ENCODE measurements at places on chromosomes 2 and 18.

DNA sequence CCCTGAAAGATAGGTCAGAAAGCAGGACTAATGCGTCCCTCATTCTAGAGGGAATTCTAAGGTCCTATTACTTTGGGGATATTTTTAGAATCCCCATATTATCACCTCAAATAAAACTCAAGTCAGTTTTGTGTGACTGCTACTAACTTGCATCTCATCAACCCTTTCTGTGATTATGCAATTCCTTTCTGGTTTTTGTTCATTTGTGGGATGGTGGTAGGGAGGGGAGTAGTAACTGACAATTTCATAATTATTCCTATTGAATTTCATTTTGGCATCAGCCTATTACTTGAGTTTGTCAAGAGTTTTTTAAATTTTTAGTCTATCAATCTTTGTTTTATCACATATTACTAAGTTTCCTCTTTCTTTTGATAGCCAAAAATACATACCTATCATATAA, 28.4 kb upstream of the TANK start:
- DNase-seq: no peak

- DNase-seq: no peak
Measured at GRCh38 chr2:3293221-3293620, 84.4 kb downstream of the EIPR1 start.

GRCh38 chr2:41949091-41949882, 98.5 kb upstream of the PKDCC start:
- no peak for DNase-seq

GRCh38 chr2:222142027-222142426, 156.8 kb downstream of the PAX3 start:
- DNase-seq: no peak

GRCh38 chr2:138722316-138722715, 57.9 kb downstream of the NXPH2 start:
- no peak for DNase-seq

- no peak for DNase-seq
Measured at GRCh38 chr18:47413327-47413726, 161.9 kb upstream of the SKOR2 start.

DNA sequence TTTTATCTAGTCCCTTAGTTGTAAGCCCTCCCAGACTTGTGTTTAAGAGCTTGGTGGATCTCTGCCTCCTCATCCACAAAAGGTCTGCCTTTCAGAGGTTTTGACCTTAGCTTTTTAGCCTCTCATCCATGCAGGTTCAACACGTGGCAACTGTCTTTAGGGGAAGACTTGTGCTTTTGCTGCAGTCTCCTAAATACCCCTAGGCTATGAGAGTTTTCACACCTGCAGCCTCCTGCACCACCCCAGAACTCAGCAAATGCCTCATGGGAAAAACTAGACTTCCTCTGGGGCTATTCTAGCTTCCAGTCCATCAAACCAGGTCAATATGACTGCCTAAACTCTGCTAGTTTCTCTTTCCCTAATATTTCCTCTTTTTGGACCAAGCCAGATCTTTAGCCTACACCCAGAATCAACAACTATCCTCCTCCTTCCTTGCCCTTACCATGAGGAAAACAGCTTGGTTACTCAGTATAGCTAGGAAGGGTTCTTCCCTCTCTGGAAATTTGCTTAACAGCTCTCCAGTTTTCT, 132.3 kb upstream of the RIOK3 start:
- DNase-seq: no peak

- DNase-seq: no peak
Measured at GRCh38 chr18:79485788-79486355, 90.1 kb downstream of the NFATC1 start.

DNA sequence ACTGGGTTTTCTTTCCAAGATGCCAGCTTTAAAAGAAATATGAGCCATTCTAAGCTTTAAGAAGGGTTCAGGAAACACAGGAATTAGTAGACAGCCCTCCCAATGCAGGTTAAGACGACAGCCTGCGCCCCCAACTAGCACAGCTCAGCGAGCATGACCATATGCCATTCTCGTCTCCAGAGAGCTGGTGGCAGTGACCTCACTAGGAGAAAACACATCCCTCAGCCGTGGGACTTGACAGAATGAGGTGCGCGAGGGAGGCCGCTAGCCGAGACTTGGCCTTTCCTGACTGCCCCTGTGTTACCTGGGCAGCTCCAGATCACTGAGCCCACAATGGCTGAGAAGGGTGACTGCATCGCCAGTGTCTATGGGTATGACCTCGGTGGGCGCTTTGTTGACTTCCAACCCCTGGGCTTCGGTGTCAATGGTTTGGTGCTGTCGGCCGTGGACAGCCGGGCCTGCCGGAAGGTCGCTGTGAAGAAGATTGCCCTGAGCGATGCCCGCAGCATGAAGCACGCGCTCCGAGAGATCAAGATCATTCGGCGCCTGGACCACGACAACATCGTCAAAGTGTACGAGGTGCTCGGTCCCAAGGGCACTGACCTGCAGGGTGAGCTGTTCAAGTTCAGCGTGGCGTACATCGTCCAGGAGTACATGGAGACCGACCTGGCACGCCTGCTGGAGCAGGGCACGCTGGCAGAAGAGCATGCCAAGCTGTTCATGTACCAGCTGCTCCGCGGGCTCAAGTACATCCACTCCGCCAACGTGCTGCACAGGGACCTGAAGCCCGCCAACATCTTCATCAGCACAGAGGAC, 103.9 kb downstream of the MAPK4 start:
- DNase-seq: no peak

GRCh38 chr2:30862054-30862651, 54.9 kb upstream of the CAPN13 start:
- peak; percentile 46 for DNase-seq

DNA sequence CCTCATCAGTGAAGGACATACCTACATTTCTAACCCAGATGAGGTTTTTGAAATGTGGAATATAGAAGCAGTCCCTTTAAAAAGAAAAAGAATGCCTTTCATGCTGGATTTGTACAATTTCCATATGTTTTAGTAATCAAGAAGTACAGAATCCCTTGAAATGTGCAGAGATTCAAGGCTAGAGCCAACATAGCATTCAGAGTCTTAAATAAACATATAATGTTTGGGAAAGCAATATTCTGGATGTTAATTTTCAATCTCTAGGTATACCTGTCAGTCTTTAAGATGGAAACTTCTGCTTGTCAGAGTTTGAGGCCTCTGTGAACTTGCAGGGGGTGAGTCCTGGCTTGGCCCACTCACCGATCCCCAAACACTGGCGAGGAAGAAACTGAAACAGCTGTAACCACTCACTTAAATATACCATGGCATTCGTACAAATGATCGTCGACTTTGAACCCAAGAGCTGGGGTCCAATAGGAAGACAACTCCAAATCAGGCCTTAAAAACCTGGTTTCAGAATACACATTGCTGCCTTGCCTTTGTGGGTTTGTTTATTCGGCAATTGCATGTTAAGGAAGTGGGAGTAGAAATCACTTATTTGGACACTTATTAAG, 132.8 kb upstream of the NCK2 start:
- DNase-seq: no peak

- no peak for DNase-seq
Measured at GRCh38 chr18:1624612-1625011, 719.9 kb downstream of the ADCYAP1 start.

DNA sequence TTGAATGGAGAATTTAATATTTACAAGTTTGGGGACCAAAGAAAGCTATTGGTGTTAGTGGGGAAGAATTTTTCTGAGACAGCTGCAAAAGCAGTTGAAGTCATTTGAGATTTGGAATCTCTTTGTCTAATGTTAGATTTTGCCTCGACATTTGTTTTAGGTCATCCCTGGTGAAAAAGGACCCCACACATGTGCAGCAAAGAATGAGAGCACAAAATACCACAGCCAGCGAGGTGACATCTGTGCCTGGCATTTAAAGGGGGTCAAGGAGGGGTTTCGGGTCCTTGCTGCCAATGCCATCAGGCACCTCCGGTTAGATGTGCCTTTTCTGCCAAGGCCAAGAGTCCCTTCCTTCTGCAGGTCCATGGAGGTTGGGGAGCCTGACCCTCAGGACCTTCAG, 173.3 kb downstream of the TRIB2 start:
- no peak for DNase-seq

DNA sequence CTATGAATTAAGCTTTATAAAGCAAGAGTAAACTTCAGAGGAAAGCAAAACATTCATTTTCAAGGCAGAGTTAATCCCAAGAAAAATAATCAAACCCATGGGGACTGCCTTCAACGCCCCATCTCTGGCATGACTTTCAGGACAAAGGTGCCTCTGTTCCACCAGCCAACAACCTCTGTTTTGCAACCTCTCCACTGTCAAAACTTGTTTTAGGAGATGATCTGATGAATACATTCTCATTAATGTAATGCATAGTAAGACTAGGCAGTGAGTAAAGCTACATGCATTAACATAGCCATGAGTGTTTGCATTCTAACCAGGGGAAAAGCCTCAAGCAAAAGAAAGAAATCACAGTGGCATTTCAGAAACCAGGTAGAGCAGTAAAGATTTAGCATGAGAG, 357.0 kb downstream of the FBXO15 start:
- no peak for DNase-seq

GRCh38 chr18:3457261-3457724, 7.3 kb downstream of the TGIF1 start:
- no peak for DNase-seq

DNA sequence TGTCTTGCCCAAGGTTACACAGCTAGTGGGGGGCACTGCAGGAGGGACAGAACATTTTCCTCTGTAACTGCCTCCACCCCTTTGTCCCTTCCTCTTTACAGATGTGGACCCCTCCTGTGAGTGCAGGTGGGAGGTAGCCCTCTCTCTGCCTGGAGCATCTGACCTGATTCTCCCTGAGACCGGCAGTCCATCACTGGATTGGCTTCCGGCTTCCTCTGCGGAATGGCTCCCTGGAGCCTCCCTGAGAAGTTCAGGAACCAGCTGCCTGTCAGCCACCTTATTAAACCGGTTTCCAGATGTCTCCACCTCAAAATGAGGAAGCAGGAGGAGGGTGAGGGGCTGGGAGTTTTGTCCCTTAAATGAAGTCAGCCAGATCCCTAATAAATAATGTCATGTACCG, 67.3 kb upstream of the TNP1 start:
- DNase-seq: no peak

DNA sequence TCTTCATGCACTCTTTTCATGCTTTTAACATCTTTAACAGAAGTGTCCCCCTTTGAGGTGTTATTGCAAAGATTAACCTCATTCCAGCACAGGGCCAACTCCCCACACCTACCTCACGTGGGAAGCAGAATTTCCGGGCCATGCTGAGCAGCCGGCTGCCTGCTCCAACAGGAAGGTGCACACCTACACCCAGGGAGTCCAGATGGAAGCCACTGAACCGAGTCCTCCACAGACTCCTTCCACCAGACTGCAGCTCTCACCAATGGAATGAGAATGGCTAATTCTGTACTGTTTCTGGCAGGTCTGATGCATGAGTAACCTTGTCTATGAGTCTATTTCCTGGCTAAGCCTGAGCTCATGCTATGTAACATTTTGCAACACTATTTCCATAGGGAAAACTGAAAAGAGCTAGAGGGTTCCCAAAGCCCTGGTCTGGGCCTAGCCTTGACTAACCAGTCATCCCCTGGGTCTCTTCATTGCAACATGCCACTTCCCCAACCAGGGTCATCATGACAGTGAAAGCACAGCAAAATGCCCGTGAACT, 11.0 kb downstream of the ERFE start:
- no peak for DNase-seq

- DNase-seq: no peak
Measured at GRCh38 chr2:64635976-64636911, 17.5 kb downstream of the SERTAD2 start.

- peak; percentile 11 for DNase-seq
Measured at GRCh38 chr2:232438951-232439757, 16.8 kb upstream of the ALPI start.

DNA sequence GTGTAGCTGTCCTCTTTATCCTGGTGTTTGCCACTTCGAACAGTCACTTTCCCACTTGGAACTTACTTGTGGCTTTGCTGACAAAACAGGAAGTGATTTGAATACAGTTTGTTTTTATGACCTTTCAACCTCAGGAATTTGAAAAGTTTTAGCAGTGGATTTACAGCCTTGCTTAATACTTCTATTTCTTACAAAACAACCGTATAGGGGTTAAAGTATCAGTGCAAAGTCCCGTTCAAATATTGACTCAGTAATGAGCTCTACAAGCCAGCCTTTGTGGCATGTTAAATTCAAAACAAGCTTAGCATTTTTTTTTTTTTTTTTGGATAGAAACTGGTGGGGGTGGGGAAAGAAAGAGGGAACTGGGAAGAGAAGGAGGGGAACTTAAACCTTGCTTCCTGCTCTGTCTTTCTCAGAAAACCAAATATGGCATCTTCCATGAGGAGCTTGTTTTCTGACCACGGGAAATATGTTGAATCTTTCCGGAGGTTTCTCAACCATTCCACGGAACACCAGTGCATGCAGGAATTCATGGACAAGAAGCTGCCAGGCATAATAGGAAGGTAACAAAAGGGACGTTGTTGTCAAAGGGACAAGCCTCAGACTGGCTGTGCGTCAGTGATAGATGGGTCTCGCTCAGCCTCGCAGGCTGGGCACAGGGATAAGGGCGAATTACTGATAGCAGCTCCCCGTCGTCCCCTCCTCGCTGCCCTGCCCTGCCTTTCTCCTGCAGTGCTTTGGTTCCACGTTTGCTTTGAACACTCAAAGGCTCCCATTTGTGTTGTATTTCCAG, at the start of gene HNMT:
Gene HNMT, plus strand, starts transcription at position 408 of the 793 bp plus-strand sequence. Its CDS starts 19 bp downstream, at position 427.
- DNase-seq: peak; percentile 8

- DNase-seq: no peak
Measured at GRCh38 chr2:23436346-23437098, 51.5 kb downstream of the KLHL29 start.

GRCh38 chr2:223051693-223052289, at the start of gene KCNE4:
TSS of gene KCNE4 (plus strand) at chr2:223052190. CDS start at chr2:223052831, 641 bp downstream.
- no peak for DNase-seq

GRCh38 chr2:221228214-221228769, 343.8 kb downstream of the EPHA4 start:
- no peak for DNase-seq

GRCh38 chr2:217553202-217553601, 449.6 kb downstream of the TNS1 start:
- no peak for DNase-seq

GRCh38 chr2:235612181-235612950, 118.5 kb downstream of the AGAP1 start:
- no peak for DNase-seq

DNA sequence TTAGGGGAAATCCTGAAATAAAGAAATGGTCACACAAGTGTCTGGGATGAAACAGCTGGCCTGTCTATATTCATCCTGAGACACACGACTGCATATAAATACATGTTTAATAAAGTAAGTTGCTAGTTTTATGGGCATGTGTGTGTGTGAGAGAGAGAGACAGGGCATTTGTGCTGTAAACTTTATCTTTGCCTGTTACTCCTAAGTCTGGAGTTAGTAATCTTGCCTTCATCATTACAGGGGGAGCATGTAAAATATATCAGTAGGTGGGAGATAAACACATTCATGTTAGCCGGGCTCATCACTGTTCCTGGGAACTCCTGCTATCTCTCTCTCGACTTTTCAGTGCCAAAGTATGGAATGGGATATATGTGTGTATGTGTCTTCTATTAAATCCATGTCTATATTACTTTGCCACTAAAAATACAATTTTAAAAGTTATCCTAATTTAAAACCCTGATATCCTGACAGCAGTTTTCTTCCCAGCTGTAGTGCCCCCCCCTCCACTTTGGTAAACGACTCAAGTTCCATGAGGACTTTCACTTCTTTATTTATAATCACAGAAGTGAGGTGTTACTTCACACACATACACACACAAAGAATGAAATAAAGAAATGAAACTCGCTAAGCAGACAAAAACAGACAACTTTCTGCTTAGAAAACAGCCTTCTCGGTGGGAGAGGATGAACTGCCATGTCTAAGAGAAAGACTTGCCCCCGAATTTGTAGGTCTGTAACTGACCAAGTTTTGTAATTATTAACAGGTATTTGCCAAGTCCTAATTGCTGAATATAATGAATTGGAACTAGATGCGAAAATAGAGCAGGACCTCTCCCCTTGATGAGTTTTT, 947 bp downstream of the ZEB2 start:
- DNase-seq: peak; percentile 69

Measured in hematopoietic multipotent progenitor cell treated with erythropoietin and hydrocortisone succinate and interleukin-3 and kit ligand, for 17 days (in vitro differentiated cells).